ENCODE measurements at places on chromosomes 4 and X.

GRCh38 chr4:114701491-114701890 lies 102.9 kb downstream of the UGT8 start:
- DNase-seq: no peak

DNA sequence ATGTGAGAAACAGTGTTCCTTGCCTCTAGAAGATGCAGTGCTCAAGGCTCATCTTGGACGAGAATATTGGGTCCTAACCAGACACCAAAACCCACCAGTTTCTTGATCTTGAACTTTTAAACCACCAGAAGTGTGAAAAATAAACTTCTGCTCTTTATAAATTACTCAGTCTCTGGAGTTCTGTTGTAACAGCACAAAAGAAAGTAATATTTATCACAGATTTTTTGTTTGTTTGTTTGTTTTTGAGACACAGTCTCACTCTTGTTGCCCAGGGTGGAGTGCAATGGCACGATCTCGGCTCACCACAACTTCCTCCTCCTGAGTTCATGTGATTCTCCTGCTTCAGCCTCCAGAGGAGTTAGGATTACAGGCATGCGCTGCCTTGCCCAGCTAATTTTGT lies 371.1 kb upstream of the NDST4 start:
- DNase-seq: no peak

- DNase-seq: no peak
These were observed 784.3 kb downstream of the ADGRL3 start for GRCh38 chr4:61984260-61984909.

DNA sequence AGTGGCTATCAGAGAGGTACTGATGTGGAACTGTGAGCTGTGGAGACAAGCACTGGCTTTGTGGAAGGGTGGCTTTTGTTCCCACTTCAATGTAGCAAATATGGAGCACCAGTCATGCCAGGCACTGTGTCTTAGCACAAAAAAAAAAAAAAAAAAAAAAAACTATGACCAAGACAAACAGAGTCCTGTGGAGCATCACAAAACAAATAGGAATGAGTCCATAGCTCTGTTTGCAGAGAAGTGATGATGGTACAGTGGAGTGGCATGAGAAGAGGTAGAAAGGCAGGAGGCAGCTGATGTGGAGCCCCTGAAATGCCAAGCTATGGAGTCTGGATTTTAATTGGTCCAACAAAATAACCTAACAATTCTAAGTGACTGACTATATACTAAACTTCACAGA lies 116.9 kb downstream of the RAB28 start:
- no peak for DNase-seq

GRCh38 chrX:80812176-80812575 lies 2.5 kb upstream of the BRWD3 start:
- DNase-seq: peak; percentile 33

DNA sequence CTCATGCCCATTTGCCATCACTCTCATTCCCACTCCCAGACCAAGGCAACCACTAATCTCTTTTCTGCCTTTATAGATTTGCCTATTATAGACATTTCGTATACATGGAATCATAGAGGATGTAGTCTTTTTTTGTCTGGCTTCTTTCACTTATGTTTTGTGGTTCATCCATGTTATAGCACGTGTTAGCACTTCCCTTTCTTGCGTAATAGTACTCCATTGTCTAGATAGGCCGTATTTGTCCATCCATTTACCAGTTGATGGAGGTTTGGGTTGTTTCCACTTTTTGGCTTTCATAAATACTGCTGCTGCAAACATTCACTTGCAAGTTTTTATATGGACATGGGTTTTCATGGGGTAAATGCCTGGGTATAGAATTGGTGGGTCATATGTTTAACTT lies 48.4 kb downstream of the KIF4A start:
- DNase-seq: no peak

- no peak for DNase-seq
These were observed 222.6 kb upstream of the NEIL3 start for GRCh38 chr4:177087060-177087459.

- no peak for DNase-seq
These were observed 37.9 kb upstream of the FAT4 start for GRCh38 chr4:125276811-125277210.

DNA sequence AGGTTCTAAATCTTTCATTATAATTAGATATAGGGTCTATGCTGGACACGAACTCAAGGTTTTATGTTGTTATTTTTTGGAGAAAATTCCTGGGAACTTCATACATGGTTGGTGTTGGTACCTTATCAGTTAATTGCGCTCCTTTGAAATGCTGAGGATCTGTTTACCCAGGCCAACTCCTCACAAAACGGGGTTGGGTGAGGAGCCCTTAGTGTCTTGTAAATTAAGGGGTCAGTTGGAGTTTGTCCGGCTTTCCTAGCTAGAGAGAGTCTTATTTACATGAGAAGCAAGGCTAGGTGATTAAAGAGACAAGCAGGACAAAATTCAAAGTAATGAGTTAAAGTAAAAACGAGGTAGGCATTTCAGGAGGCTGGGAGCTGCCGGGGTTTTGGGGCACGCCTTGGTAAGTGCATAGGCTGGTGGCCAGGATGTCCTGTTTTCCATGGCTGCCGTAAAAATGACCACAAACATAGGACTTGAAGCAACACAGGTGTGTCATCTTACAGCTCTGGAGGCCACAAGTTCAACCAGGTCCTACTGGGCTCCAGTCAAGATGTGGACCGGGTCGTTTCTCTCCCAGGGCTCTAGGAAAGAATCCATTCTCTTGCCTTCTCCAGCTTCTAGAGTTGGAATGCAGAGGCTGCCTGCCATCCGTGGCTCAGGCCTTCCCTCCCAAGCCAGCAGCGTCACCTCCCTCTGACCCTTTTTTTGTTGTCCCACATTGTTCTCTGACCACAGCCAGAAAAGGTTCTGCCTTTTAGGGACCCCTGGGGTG lies 19.8 kb downstream of the PSAPL1 start:
- DNase-seq: no peak

GRCh38 chr4:6313216-6313615 lies 43.6 kb downstream of the WFS1 start:
- DNase-seq: no peak

DNA sequence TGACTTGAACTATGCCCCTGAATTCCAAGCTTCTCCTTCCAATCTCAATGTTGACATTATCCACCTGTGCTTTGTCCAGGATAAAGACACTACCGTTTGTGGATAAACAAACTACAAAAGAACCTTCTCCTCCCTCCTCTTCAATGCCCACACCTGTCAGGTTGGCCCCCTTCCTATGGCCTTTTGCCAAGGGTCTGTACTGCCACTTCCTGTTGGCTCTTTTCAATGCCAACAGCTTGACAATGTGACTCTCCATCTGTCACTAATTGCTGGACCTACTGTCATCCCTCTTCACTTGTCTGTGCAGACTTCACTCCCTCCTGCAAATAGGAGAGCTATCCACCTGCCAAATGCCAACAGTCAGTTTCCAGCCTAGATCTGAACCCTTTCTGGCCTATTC lies 35.8 kb upstream of the MID1 start:
- no peak for DNase-seq

DNA sequence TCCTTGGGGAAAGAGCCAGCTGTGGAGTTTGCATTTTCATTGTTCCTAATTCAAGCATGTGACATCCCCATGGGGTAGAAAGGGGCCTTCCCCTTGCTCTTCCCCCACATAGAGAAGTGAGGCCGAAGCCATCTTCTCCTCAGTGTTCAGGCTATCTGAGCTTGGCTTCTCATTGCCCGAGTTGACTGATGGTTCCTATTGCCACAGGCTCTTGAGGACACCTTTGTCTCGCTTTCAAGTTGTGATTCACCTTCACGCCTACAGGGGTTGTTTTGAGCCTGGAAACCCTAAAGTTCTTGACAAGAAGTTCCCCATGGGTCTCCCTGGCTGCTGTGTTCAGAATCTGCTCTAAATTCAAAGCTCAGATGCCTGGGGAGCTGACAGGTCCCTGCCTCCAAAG lies 25.0 kb downstream of the CCNQ start:
- DNase-seq: no peak

DNA sequence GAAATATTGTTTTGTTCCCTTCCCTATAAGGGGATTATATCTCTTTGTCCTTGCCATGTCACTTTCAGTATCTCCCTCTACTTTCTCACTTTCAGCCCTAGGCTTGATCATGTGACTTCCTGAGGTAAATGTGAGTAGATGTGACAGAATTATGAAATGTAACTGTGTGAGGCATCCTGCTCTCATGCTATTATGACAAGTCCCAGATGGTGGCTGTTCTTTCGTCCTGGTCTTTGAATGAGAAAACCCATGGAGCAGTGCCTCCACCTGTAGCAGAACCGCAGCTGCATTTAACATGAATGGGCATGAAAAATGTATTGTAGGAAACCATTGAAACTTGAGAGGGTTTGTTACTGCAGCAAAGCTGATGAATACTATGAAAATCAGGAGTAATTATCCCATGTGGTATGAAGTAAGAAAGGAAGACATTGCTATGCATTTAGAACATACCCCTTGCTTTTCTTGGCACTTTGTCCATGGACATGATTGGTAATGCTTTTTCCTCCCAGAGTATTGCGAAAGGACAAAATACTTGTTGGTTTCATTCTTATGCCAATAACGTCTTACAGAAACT lies 202.2 kb upstream of the GPRIN3 start:
- no peak for DNase-seq

- DNase-seq: no peak
These were observed 11.9 kb upstream of the ADH7 start for GRCh38 chr4:99447079-99447478.

DNA sequence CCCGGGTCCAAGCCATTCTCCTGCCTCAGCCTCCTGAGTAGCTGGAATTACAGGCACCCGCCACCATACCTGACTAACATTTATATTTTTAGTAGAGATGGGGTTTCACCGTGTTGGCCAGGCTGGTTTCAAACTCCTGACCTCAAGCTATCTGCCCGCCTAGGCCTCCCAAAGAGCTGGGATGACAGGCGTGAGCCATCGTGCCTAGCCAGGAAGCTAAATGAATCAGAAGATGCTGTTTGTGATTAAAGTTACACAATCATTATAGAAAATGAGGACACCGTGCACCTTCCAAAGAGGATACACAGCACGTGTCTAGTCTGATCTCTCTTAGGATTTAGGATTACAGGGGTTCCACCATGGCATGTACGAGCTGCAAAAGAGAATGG lies 99.6 kb downstream of the DHRSX start:
- DNase-seq: no peak

- no peak for DNase-seq
These were observed 92.3 kb downstream of the PRDM5 start for GRCh38 chr4:120830204-120830603.

GRCh38 chr4:158996669-158997074 lies 106.2 kb upstream of the RAPGEF2 start:
- no peak for DNase-seq

DNA sequence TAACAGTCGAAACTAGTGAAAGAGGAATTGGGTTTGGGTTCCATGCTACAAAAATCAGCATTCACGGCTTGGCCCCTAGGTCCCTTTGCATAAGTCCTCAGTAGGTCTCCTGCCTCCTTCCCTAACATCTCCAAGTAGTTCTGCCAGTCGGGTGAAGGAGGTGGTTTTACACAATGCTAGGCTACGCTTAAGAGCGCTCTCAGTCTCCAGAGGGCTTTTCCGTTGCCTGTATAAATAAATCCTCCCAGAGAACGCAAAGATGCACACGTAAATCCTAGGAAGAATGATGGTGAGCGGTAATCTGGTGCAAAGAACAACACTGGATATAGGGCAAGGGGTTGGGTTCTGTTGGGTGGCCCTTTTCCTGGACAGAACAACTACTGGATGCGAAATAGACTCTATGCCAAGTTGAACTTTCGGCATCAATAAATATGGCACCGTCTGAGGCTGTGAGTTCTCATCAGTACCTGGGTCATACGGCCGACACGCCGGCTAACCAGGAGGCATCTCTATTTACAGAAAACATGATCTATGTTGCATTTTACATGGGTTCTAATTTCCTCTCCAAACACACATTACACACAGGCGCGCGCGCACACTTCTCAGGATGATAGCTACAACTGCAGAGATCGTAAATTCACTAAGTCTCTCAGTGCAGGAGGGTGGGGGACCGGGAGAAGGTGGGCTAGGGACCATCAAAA lies 1.3 kb downstream of the CAMK2D start:
- DNase-seq: peak; percentile 55

DNA sequence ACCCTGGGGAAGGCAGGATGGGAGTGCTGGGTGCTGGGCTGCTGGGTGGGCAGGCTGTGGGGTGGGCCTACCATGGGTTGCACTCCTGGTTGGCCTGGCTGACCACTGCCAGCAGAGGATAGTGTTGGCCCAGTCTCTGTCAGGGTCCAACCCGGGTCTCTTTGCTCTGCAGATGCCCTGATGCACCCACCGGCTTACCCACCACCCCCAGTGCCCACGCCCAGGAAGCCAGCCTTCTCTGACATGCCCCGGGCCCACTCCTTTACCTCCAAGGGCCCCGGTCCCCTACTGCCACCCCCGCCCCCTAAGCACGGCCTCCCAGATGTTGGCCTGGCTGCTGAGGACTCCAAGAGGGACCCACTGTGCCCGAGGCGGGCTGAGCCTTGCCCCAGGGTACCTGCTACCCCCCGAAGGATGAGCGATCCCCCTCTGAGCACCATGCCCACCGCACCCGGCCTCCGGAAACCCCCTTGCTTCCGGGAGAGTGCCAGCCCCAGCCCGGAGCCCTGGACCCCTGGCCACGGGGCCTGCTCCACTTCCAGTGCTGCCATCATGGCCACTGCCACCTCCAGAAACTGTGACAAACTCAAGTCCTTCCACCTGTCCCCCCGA lies 14.2 kb upstream of the ADD1 start:
- no peak for DNase-seq

DNA sequence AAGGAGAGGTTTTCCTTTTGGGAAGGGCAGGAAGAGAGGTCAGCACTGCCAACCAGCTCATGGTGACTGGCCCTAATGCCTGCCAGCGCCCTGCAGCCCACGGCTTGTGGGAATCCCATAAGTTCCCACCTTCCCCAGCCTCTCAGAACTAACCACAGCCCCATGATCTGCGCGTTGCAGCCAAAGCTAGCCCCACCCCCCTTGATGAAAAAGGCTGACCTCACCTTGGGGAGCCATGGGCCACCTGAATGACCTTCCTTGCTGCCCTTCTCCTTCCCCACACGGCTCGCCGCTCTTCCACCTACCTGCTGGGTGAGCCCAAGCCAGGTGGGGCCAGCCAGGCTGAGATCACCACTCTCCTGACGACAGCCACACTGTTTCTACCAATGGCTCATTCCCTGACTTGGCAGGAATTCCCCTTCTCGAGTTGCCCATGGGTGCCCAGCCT lies 3.9 kb upstream of the ELF4 start:
- no peak for DNase-seq

DNA sequence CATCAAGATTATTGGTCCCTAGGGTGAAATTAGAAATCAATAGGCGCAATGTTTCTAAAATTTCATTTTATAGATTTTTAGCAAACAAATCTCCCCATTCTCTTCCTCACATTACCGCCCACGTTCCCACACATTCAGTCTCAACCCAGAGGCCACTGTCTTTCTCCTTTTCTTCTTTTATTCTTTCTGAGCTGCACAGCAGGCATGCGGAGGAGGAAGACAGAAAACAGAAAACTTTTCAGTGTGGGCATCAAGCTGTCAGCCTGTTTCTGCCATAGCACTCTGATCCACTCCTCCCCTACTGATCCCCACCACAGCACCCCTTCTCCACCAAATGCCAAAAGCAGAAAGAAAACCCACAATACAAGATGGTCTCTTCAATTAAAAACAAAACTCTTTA lies 94.8 kb upstream of the ADAMTS3 start:
- DNase-seq: no peak

All from globus pallidus (tissue), 1 donor.